ENCODE measurements at places on chromosomes 4 and X.

DNA sequence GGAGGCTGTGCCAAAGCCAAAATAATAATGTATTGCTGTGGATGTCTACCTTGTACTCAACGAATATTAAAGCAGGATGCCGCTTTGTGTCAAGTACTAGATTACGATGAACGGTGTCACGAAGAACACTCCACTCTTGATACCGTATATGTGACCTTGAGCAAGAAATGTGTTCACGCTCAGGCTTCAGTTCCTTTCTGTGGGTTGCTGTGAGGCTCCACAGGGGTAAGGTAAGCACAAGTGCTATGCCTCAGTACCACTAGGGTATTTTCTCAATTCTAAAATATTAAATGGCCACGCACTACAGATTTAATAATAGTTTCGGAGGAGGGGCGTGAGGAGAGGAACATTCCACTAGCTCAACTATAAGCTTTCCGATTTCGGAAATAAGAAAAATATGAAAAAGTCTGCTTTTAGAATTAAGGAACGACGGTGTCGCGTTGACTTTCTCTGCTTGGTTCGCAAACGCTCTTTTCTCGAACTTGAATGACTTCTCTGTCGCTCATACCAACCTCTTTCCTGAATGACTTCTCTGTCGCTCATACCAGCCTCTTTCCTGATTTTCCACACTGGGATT, 607 bp upstream of the SCOC start:
- DNase-seq, result no peak

DNA sequence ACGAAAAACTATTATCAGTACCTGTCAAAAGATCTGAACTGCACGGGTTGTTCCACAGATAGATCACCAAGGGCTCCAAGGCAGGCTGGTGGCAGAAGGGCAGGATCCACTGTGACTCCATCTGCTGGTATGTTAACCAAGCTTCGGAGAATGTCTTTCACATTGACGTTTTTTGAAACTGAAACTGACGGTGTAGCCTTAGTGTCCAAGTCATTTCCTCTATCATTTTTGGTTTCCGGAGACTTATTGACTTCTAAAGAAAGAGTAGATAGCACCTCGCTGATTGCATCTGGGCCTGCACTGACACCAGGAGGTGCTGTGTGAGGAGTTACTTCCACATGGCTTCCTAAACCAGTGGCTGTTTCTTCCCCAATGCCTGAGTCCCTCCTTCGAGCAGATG, 186.9 kb downstream of the LRBA start:
- no peak for DNase-seq

DNA sequence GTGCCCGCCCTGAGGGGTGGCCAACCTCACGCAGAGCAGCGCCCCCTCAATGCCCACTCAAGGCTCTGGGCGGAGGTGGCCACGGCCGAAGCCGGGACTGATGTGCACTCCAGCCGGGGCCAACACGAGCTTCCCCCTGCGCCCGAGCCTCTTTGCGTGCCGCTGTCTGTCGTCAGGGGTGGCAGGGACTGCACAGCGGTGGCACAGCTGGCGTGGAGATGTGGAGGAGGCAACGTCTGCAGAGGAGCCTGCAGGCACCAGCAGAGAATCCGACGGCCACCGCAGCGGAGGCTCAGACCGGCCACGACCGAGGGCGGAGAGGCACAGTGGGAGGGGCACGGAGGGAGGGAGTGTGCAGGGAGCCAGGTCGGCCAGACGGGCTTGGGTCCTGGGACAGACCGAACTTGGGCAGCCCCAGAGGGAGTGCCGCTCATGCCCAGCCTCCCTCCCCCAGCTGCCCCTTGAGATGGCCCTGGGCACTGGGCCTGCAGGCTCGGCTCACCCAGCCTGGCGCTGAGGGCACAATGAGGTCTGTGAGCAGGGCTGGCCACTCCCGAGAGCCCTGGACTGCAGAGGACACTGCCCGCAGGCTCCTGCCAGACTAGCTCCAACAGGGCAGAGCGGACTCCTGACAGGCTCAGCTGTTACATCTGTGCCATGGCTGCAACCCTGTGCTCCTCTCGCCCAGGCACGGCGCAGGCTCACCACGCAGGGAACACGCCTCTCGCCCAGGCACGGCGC, 46.5 kb upstream of the CPLX1 start:
- DNase-seq, result no peak

GRCh38 chrX:53000447-53001135, 42.3 kb upstream of the FAM156A start:
- no peak for DNase-seq

GRCh38 chr4:172726001-172726423, 442.6 kb upstream of the GALNT7 start:
- DNase-seq, result no peak

DNA sequence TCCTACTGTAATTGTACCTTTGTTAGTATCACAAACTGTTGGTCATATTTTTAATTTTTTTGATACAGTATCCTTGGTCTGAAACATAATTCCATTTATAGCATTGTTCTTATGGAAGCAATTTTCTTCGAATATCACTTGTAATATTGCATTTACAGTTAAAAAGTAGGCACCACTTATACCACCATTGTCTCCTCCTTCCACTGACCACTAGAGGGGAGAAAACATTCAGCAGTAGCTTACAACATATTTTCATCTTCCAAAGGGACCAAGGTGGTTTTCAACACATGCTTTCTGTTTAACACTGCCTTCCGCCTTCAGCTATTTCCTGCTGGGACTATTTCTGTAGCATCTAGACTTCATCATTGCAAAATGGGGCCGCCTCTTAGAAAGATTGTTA, 146.2 kb downstream of the COL4A6 start:
- DNase-seq, result no peak

GRCh38 chrX:95678679-95679078, 1006.0 kb upstream of the DIAPH2 start:
- no peak for DNase-seq

DNA sequence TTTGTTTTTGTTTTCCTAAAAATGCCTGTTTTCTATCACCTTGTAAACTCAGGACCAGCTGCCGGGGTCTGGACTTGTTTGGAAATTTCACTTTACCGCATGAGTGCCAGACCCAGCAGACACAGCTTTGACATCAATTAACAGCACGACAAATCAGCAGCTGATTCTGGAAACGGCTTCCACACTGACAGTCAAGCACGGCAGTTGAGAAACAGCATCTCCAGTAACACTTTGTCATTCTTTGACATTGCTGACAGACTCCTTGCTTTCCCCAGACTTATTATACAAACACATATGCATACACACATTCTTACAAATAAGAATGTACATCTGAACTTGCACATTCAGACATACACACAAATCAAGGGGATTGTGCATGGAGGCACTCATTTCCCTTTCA, 1017.6 kb upstream of the HS3ST1 start:
- DNase-seq, result no peak

DNA sequence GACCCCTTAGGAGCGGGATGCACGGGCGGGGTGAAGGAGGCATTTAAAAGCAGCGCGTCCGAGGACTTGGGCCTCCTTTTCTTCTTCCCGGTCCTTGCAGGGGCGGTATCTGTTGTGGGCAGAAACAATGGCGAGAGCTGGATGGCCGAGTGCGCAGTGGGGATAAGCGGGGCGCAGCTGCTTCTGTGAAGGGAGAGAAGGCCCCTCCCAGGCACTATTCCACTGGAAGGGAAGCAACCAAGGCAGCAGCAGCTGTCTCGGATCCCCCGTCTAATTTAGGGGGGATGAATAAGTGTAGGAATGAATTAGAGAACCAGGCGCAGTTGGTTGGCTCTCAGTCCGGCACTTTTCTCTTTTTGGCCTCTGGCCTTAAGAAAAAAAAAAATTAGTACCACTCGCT, 995 bp downstream of the SMARCA5 start:
- peak; percentile 90 for DNase-seq

DNA sequence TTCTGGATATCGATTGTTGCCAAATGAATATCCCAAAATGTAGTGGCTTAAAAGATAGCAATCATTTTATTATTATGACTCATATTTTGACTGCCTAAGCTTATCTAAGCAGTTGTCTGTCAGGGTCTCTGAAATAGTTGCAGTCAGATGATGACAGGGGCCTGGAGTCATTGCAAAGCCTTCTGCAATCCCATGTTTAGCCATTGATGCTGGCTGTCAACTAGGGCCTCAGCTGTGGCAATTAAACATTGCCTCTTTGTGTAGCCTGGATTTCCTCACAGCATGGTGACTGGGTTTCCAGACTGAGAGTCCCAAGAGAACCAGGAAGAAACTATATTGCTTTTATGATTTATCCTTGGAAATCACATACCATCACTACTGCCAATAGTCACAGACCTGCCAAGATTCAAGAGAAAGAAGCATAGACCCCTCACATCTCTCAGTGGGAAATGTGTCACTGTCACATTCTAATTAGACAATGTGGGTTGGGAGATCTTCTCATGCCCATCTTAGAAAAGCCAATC, 227.3 kb upstream of the NOCT start:
- no peak for DNase-seq

GRCh38 chr4:182968917-182969650, 51.9 kb upstream of the DCTD start:
- no peak for DNase-seq

- no peak for DNase-seq
Measured at GRCh38 chr4:10003666-10004065, 17.6 kb downstream of the SLC2A9 start.

- no peak for DNase-seq
Measured at GRCh38 chr4:53617101-53617680, 25.9 kb upstream of the LNX1 start.
